ENCODE measurements at places on chromosomes 13 and 19.

- no peak for DNase-seq
Observed at GRCh38 chr13:37397535-37397934, 201.0 kb downstream of the POSTN start.

DNA sequence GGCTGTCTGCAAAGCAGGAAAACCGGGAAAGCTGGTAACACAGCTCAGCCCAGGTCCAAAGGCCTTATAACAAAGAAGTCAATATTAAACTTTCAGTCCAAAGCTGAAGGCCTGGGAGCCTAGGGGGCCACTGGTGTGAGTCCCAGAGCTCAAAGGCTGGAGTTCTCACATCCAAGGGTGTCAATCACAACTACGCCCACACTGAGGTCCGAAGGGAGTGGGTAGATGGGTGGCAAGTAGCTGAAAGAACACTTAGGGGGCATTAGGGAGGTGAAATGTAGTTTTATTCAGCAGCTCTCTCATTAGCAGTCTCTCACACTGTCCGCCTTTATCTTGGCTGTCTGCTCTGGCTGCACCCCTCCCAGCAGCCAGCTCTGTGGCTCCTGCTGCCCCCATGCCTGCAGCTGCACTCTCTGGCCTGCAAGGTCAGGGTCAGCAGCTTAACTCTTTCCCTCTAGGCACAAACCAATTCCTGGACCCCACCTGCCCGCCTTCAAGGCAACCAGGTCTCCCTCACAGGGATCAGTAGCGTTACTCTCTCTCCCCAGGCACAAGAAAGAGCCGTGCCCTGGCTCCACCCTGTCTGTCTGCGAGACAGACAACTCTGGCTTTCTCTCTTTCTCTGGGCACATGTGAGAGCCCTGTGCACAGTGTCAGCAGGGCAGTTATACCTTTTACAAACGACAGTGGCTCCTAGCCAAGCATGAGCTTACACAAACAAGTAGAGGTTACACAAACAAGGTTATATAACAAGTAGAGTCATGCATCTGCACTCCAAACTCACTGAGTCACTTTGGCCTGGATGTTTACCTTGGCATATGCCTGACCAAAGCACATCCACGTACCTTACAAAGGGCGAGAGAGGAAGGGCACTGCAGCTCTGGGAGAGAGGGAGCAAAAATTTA lies 249.4 kb upstream of the PCDH20 start:
- DNase-seq, result no peak

DNA sequence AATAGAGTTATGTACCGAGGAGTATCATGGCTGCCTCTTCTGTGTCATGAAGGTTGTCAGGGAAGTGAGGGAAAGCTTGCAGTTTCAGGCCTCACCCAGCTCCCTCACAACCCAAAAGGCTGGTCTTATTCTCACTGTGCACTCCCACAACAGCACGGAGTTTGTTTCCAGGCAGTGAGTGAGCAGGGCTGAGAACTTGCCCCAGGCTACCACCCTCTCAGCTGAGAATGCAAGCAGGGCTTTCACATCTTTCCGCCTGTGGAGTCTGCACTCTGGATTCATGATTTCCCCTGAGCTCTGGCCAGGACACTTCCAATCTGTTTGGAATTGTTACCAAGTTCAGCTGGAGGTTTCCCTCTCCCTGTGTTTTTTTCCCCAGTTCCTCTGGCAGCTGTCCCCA lies 2284.7 kb upstream of the PCDH20 start:
- DNase-seq, result no peak

GRCh38 chr13:95462801-95463200 lies 89.7 kb upstream of the CLDN10 start:
- no peak for DNase-seq

- no peak for DNase-seq
Observed at GRCh38 chr13:33637978-33638743, 179.8 kb upstream of the RFC3 start.

DNA sequence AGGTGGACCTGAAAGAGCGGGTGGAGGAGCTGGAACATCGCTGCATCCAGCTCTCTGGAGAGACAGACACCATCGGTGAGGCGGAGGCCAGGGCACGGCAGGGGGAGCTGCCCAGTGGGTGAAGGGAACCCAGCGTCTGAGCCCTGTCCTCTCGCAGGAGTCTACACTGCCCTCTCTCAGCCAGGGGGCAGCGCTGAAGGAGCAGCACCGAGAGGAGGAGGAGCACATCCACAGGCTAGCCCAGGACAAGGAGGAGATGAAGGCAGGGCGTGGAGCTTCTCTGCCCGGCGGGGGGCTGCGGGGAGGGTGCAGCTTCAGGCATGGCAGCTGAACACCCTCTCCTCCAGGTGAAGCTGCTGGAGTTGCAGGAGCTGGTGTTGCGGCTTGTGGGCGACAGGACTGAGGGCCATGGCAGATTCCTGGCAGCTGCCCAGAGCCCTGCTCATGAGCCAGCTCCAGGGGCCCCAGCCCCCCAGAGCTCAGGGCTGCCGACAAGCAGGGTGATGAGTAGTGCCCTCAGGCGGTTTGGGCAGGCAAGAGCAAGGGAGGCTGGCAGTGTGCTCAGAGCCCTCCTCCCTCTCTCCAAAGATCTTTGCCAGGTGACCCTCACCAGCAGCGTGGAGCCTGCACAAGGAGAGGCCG lies 31.4 kb upstream of the ZNF492 start:
- no peak for DNase-seq

- DNase-seq, result no peak
Observed at GRCh38 chr13:111204438-111205177, 89.5 kb downstream of the ARHGEF7 start.

- DNase-seq, result no peak
Observed at GRCh38 chr13:85799097-85799582, at the start of gene SLITRK6. TSS of gene SLITRK6 (minus strand) at chr13:85799419. CDS start at chr13:85796508, 2,911 bp downstream.

DNA sequence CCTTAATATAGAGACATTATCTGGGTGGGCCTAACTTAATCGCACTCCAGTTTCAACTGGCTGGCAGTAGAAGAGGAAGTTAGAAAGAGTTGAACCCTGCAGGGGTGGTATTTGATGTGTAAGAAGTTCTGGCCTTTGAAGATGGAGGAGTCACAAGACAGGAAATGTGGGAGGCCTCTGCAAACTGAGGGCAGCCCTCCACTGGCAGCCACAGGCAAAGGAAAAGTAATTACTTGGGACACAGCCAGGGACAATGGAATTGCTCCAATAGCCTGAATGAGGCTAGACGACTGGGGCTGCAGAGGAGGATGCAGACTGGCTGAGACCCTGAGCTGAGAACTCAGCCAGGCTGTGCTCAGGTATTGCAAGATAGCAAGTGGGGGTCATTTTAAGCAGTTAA lies 703.3 kb upstream of the ARGLU1 start:
- no peak for DNase-seq

DNA sequence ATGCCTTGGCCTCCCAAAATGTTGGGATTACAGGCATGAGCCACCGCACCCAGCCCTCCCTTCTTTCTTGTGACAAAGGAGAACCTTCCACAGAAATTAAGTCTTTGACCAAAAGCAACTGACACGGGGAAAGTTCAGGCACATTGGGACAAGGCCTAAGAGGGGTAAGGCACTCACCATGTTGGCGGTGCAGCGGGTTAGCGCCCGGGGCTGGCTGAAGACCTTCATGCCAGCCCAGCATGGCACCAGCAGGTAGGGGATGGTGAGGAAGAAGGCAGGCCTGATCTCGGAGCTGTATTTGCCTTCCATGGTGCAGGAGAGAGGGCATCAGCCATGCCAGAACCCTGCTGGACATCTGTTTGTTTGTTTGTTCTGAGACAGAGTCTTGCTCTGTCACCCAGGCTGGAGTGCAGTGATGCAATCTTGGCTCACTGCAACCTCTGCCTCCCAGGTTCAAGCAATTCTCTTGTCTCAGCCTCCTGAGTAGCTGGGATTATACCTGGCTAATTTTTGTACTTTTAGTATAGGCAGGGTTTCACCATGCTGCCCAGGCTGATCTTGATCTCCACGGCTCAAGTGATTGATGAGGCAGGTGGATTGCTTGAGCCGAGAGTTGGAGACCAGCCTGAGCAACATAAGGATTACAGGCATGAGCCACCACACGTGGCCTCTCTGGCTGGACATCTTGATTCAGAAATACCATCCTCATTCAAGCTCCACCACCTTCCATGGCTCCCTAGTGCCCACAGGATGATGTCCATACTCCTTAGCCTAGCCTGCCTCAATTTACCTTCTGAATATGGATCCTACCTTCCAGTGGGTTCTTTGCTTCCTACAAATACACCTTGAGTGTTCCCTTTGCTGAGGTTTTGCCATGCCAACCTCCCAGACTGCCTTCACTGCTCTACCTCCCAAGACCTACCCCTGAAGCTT lies 4.4 kb downstream of the TM6SF2 start:
- DNase-seq, result no peak

DNA sequence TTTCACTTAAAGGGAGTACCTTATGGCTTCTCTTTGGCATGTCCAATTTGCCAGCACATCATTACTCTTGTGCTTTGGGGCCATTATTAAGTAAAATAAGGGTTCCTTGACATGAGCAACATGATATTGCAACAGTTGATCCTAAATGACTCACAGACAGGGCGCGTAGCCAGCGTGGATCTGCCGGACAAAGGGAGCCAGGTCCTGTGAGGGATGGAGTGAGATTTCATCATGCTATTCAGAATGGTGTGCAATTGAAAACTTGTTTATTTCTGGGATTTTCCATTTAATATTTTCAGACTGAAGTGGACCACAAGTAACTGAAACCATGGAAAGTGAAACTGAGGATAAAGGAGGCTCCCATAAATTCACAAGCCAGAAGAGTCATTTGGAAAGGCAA lies 48.6 kb upstream of the WASF3 start:
- no peak for DNase-seq

GRCh38 chr13:106755542-106755941 lies 187.6 kb upstream of the ARGLU1 start:
- no peak for DNase-seq

- DNase-seq, result no peak
Observed at GRCh38 chr19:51024924-51025323, 1.5 kb downstream of the KLK11 start.

DNA sequence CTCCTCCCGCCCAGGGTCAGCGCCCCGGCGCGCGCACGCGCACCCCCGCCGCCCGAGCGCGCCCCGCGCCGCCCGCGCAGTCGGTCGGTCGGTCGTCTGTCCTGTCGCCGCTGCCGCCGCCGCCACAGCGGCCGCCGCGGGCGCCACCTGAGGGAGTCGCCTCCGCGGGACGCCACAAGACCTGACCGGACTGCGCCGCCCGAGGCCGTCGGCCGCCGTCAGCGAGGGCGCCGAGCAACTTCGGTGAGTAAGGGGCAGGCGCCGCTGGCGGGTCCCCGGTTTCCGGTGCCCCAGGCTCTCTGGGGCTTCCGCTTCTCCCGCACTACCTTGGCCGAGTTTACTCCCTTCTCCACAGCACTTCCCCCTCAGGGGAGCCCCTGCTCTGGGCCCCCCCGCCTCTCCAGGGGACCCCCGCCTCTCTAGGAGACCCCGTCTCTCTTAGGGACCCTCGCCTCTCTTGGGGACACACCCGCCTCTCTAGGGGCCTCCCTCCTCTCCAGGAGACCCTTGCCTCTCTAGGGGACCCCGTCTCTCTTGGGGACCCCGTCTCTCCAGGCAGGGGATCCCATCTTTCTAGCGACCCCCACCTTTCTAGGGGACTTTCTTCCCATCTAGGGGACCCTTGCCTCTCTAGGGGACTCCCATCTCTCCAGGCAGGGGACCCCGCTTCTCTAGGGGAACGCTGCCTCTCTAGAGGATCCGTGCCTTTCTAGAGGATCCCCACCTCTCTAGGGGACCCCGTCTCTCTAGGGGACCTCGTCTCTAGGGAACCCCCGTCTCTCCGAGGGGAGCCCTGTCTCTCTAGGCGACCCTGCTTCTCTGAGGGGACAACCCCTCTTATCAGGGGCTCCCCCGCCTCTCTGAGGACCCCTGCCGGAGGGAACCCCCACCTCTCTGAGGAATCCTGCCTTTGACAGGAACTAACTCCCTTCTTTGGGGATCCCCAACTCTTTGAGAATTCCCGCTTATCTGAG lies 19.3 kb upstream of the GATAD2A start:
- DNase-seq, result peak; percentile 35

DNA sequence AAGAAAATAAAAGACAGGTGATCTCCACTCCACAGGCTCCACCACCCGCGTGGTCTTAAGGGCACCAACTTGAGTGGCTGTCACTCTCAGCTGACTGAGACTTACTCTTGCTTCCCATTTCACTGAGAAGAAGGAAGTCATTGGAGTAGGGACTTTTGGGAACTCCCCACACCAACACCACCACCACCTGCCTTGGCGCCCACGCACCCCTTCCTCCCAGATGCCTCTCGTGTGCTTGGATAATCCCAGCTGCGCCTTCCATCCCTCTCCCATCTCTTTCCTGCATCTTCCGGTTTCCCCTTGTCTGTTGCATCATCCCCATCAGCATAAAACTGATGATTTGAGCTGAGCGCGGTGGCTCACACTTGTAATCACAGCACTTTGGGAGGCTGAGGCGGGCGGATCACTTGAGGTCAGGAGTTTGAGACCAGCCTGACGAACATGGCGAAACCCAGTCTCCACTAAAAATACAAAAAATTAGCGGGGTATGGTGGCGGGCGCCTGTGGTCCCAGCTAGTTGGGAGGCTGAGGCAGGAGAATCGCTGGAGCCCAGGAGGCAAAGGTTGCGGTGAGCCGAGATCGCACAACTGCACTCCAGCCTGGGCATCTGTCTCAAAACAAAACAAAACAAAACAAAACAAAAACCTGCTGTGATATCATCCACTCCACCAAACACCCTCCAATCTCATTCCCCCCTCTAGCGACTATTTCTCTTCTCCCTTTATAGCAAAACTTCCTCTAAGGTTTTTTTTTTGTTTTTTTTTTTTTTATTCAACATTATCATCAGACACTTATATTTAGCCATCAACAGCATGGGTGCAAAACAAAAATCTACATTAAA lies 25.5 kb downstream of the AP2S1 start:
- no peak for DNase-seq

DNA sequence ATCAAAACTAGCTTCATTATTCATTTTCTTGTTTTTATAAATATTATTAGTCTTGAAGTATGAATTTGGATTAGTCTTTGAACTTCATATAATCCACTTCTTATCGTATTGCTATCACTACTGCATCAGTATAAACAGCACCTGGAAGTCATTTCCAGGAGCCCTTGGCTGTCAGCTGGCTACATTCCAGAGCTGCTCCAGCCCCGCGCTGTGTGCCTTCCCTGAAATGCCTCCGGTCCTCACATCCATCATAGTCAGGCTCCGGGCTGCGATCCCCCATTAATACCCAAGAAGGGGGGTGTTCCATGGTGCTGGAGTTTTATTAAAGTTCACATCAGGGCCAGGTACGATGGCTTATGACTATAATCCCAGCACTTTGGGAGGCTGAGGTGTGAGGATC lies 124.3 kb upstream of the GJB6 start:
- no peak for DNase-seq

All from stimulated activated CD8-positive, alpha-beta memory T cell treated with anti-CD3 and anti-CD28 coated beads, Interleukin-2, amount 100 ng/mL, for 1 hour (primary cell).